SIG-M5 (cell line): ENCODE measurements at places on chromosomes 1 and 21.

DNA sequence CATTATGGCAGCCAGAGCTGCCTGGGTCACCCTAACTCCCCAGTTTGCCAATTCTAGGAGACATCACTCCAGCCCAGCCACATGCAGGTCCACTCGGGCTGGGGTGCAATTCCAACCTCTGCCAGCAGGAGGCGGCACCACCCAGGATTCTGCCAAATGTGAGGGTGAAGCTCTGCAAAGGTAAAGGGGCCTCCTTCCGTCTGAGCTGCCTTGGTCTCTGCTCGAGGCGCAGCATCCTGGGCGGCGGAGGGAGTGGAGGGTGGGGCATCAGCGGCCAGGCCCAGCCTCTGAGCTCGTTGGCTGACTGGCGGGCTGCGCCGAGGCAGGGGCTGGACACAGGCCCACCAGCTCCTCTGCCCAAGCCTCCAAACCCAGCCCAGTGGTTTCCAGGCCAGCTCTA is 63.8 kb downstream of the ARHGEF16 start:
- DNase-seq, result no peak

DNA sequence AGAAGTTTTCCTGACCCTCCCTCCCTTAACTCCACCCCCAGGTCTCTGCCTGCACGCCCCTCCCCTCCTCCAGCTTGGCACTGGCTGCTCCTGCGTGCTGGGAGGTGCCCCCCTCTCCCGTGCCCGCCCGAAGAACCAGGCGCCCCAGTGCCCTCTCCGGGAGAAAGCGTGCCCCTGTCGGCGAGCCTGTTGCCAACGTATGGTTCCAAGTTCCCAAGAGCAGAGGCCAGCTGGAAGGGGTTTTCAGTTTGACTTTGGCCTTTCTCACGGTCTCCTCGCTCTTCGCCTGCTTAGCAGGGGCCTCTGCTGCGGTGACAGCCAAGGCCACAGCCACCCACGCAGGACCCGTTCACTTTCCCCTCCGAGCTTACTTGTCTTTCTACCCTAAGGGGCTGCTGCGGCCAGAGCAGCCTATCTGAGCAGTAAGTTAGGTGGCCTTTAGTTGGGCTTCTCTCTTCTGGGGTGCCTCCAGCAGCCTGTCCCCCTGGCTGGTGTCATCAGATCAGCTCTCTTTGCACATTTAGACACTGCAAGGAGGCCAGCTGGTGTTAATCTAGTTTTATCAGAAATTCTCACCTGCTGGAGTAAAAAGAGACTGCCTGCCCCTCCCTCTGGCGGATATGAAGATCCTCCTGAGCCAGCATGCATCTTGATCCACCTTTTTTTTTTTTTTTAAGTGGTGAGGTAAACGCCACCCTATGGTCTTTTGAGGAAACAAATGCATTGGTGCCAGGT is 1.5 kb downstream of the STUM start:
- no peak for DNase-seq

GRCh38 chr1:227776331-227776771 is 39.1 kb upstream of the PRSS38 start:
- DNase-seq, result no peak

DNA sequence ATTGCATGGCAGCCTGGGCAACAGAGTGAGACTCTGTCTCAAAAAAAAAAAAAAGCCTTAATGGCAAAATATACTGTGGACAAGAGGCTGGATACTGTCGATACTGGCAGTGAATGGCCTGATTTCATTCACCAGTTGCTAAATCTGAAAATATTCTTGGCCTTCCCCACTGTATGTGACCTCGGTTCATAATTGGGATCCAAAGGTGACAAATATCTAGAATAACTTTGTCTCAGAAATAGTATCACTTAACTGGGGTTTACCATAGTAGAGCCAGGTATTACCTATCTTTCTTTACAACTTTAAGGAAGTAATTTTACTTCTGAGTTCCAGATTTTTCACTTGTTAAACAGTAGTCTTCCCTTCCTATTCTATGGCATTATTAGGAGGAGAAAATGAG is 8.4 kb downstream of the MTF2 start:
- DNase-seq, result no peak

GRCh38 chr1:184825571-184825970 is 70.9 kb upstream of the EDEM3 start:
- DNase-seq, result no peak

GRCh38 chr1:155893389-155894142 is 17.6 kb downstream of the RIT1 start:
- DNase-seq, result no peak

GRCh38 chr1:203185585-203185984 is 919 bp downstream of the CHI3L1 start:
- no peak for DNase-seq
